Activated effector memory CD4-positive, alpha-beta T cell treated with anti-CD3 and anti-CD28 coated beads, Interleukin-2, amount 50 U/mL, for 16 hours (primary cell): ENCODE measurements at places on chromosomes 11 and 22.

DNA sequence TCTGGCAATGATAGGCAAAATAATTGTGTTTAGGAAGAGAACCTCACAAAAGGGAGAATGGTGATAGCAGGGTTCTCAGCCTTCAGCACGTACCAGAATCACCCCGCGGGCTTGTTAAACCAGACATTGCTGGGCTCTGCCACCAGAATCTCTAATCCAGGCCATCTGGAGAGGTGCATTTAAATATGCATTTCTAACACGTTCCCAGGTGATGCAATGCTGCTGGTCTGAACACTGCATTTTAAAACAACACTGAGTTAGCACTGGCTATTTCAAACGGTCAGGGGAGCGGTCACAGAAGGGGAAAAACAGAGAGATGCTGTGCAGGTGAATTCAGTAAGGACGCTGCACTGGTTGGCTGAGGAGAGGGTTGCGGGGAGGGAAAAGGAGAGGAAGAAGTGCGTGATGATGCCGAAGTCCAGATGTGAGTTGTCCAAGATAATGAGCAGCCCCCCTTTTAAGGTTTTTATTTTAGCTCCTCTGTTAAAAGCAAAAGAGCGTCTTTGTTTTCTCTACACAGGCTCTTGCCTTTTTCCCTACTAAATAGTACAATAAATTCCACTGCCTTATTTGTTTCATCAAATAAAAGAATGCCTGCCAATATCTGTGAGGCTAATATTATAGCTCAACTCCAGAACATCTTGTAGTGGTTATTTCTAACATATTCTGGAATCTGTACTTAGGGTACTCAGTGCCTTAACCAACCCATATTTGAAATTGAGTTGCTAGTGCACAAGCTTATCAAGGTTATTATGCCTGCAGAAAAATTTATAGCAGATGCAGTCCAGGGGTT lies 109.6 kb upstream of the POU2AF2 start:
- no peak for DNase-seq

DNA sequence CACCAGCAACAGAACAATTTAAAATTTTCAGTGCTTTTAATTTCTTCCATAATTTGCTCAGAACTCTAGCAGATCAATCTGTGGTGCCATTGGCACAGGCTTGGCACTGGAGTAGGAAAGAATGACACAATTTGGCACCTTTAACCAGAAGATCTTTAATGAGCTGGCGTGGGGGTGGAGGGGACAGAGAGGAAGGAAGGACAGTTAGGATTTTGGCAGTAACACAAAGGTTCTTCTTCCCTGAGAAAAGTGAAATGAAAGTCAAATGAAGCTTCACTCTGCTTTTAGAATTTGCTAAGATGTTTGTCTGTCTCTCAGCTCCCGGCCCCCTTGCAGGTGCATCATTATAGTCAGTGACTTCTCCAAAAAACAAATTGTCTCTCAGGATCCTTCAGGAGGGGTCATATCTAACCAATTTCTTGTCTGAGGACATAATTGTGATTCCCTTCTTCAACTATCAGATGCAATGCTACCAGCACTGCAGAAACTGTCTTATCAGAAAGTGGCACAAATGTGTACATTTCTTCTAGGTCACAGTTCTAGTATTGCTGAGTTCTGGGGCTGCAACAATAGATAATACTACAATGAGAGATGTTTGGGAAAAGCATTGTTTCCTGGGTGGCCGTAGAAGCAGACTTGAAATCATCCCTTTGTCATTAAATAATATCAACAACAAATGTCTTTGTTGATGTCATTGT lies 66.8 kb downstream of the CSTPP1 start:
- no peak for DNase-seq

DNA sequence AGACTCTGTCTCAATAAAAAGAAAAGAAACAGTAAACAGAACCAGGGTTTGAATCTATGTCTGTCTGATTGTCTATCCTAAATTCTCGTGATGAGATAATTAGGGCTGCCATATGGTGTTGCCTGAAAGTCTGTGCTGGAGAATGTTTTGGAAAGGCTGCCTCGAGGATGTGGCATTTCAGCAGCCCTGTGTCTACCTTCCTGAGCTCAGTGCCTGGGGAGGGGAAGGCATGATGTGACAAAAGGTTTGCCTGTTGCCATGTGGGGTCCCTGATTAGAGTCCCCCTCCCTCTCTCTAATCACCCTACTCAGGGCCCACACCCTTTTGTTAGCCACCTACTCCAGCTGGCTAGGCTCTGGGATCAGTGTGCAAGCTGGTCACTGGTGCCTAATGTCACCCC lies 15.2 kb downstream of the CD82 start:
- no peak for DNase-seq

DNA sequence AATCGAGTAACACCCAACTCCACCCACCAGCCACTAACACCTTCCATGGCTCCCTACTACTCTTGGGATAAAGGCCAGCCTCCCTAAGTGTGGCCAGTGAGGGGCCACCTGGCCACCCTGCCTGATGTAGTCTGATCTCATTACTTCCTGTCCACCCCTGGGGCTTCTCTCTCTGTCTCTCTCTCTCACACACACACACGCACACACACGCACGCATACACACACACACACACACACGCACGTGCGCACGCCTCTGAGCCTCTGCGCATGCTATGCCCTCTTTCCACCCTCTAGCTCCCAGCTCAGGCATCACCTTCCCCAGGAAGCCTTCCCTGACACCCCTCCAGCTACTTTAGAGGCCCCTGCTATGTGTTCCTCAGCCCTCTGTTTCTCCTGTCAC lies 3.9 kb downstream of the MFNG start:
- DNase-seq: no peak

DNA sequence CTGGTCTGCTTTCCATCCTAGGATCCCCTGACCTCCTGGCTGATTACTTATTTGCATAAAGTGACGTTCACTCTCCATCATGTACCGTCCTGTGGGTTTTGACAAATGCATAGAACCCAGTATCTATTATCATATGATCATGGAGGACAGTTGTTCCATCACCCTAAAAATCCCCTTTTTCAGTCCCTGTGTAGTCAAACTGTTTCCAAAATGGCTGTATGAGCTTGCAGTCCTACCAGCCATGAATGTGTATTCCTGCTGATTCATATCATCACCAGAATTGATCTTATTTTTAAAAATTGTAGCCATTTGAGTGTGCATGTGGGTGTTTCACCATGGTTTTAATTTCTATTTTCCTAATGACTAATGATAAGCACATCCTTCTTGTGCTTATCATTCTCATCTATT lies 108.8 kb downstream of the MPPED1 start:
- DNase-seq: no peak

DNA sequence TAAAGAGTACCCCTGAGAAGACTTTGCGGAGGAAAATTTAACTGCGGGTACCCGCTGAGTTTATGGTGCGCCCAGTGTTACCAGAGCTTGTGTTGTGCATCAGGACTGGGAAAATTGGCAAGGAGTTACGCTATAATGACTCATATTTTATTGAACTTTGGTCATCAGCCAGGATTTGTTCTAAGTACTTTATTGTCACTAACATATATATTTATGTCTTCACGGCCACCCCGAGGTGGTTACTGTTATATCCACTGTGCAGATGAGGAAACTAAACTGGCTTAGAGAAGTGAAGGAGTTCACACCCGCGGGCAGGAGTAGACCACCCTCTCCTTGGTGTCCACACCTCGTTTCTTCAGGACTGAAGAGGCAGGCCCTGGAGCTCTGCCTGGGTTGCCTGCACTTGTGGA lies 667 bp downstream of the ACCS start:
- DNase-seq: no peak

DNA sequence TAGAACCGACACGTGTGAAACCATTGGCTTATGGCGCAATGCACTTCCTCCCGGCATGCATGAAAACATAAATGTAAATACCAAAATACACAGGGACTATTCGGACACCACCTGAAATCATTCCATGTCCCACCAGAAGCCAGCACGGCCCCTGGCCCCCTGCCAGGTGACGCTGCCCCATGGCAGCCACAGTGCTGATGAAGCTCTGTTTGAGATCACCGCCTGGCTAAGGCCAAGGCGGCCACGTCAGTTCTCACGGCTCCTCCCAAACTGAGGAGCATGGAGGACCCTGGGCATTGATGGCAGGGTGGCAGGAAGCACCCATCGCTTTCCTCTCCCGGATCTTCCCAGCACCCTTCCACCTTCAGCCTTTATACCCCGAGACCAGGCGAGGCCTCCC lies 89.5 kb downstream of the CDKN1C start:
- no peak for DNase-seq

DNA sequence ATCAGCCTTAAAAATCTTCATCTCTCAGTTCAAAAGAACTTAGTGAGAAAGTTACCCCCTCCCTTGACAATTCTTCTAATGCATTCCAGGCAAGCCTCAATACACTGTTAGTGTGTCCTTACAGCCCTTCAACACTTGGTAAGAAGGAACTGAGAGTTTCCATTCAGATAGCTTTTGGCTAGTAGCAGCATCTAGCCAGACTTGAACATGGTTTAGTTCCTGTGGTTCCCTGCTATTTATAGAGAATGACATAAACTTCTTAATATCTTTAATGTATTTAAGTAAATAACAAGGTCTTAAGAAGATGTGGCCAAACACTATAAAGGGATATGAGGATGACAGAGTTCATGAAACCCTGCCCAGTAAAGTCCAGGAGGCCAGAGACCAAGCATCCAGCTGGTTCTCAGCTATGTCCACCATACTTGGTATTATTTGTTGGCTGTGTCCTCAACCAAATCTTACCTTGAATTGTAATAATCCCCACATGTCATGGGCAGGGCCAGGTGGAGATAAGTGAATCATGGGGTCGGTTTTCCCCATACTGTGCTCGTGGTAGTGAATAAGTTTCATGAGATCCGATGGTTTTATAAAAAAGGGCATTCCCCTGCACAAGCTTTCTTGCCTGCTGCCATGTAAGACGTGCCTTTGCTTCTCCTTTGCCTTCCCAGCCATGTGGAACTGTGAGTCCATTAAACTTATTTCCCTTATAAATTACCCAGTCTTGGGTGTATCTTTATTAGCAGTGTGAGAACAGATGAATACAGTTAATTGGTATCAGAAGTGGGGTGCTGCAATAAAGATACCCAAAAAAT lies 132.4 kb downstream of the LARGE1 start:
- no peak for DNase-seq

GRCh38 chr22:45554040-45554406 lies 51.3 kb downstream of the FBLN1 start:
- DNase-seq: no peak

DNA sequence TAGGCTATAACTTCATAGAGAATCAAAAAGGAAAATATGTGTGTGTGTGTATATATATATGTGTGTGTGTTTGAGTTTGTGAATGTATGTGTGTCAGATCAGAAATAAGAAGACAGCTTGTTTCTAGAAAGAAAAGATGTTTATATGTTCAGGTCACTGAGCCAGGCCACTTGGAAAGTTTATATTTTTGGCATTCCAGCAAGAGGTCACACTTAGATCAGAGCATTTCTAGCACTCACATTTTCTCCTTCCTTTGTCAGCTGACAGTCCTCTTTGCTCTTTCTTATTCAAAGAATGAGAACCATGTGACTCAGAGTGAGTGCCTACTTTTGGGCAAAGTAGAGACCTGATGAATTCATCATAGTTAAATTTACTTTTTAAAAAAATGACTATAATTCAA lies 22.9 kb downstream of the RAB38 start:
- DNase-seq: no peak

DNA sequence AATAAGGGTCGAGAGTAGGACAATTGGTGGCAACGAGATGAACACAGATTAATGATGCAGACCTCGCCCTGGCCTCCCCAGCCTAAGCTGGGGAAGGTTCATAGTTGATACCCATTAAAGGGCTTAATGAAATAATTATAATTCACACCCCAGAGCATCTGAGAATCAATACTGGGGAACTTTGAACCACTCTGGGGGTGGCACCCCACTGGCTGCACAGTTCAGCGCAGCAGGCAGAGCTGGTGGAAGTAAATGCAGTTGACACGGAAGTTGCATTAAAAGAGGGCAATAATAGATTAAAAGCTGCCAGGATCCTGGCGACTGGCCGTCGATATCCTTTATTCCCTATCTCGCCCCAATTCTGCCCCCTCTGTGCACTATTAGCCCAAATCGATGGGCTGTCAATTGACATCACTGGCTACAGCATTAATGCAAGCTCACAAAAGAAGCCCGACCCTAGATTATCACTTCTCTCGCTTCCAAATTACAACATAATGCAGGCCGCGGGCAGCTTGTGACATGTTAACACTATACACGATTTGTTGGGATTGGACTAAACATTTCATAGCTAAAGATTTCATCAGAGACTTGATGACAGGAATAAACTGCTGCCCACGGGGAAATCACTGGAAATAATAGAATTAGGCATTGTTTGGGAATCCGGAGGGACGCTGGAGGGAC lies 14.5 kb downstream of the HSPA8 start:
- no peak for DNase-seq

DNA sequence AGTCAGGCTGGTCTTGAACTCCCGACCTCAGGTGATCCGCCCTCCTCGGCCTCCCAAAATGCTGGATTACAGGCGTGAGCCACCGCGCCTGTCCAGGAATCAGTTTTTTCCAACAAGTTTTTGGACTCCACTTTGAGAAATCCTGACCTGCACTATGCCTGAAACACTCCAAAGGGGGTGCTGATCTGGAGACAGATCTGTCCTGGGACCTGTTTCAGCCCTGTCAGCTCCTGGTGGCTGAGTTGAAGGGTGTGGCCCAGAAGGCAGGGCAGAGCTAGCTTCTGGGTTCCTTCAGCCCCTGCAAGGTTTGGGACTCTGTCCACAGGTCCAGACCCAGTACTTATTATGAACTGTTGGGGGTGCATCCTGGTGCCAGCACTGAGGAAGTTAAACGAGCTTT lies 1.2 kb downstream of the DNAJC4 start:
- DNase-seq: no peak

DNA sequence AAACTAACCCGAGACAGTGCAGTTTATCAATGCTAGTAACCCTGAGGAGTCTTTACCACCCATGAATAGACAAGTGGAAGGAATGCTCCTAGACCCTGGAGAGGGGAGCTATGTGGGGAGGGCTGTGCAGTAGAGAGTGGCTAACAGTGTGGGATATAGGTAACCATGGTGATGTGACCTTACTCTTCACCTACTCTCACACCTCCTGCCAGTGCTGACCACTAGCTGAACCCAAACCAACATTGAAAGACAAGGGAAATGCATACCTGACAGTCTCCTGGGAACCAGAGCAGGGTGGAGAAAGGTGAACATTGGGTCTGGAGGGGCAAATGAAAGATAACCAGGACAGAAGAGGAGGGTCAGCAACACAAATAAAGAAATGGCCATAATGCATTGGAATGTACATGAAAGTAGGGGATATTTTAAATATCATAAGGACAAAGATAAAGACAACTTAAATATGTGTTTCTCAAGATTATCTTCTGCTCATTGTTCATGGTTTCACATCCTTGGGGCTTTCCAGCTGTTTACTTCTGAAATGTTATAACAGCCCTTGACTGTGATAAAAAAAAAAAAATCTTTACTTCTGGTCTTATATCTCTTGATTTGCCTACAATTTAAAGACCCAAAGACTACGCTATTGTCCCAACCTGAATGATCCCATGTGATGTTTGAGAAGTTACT lies 983.3 kb upstream of the TENM4 start:
- DNase-seq: no peak

GRCh38 chr11:64334764-64335735 lies 5.0 kb upstream of the CCDC88B start:
- DNase-seq: no peak
